Liver (tissue), 10 donors: ENCODE measurements at places on chromosomes 7 and 10. TPM values are rescaled to one million over a fixed set of nuclear protein-coding genes. Genes with fewer than 3 reads are reported as not detected.

OPALIN gene
- not detected for total RNA-seq

FRMD4A gene
- 17.1 TPM for total RNA-seq

AP1S1 gene
- 23.1 TPM for total RNA-seq

TRPV6 gene
- not detected for total RNA-seq

ASL gene
- 272 TPM for total RNA-seq

TMEM270 gene
- total RNA-seq: not detected

TRIM74 gene
- 0.50 TPM for total RNA-seq

GNAI1 gene
- 19.2 TPM for total RNA-seq

PRF1 gene
- total RNA-seq: 2.8 TPM

IL6 gene
- not detected for total RNA-seq

CARD11 gene
- total RNA-seq: 1.2 TPM

NPFFR1 gene
- under 0.01 TPM for total RNA-seq

PAX4 gene
- total RNA-seq: not detected

SFRP5 gene
- 3.6 TPM for total RNA-seq

CFAP69 gene
- total RNA-seq: 4.0 TPM

WBP1L gene
- total RNA-seq: 43.6 TPM

MET gene
- 41.9 TPM for total RNA-seq

DENND2A gene
- 3.0 TPM for total RNA-seq

DYNC1I1 gene
- total RNA-seq: 0.67 TPM

NPSR1 gene
- not detected for total RNA-seq

ITGB8 gene
- 0.51 TPM for total RNA-seq

PSD gene
- 0.56 TPM for total RNA-seq

NYAP1 gene
- total RNA-seq: 0.09 TPM

CC2D2B gene
- total RNA-seq: 0.59 TPM

UPK3B gene
- total RNA-seq: 0.42 TPM

OR13A1 gene
- total RNA-seq: 0.05 TPM

VAX1 gene
- not detected for total RNA-seq

RBP3 gene
- not detected for total RNA-seq

ZNHIT1 gene
- 74.9 TPM for total RNA-seq

SLC16A12 gene
- 10.7 TPM for total RNA-seq

ARHGAP21 gene
- total RNA-seq: 30.6 TPM

ACTR3C gene
- 61.7 TPM for total RNA-seq

TMEM213 gene
- not detected for total RNA-seq

LRRN3 gene
- 1.1 TPM for total RNA-seq

LEP gene
- not detected for total RNA-seq

CAMK2B gene
- total RNA-seq: not detected

ZNF503 gene
- total RNA-seq: 2.3 TPM

TRIL gene
- 0.47 TPM for total RNA-seq

KCNH2 gene
- 74.6 TPM for total RNA-seq

CTAGE6 gene
- total RNA-seq: not detected

CFTR gene
- total RNA-seq: 10.5 TPM

MYPN gene
- 0.08 TPM for total RNA-seq

AVPI1 gene
- total RNA-seq: 7.8 TPM

BAMBI gene
- 10.6 TPM for total RNA-seq
